ENCODE measurements at places on chromosomes 4 and X.
A peak's percentile ranks its signal among the peaks of the same experiment; 100 is the strongest.

GRCh38 chr4:101014417-101014816 is 332.9 kb downstream of the PPP3CA start:
- H3K4me1 ChIP-seq = peaks cover 47% of the 10 kb centered on the region
- H3K27me3 ChIP-seq = no peaks in the 10 kb centered on the region
- peak overlapping the region; percentile 92 for H3K27ac ChIP-seq

GRCh38 chrX:133053861-133054598 is 42.9 kb downstream of the USP26 start:
- no peak overlapping the region for H3K4me3 ChIP-seq
- H3K4me1 ChIP-seq = no peaks in the 10 kb centered on the region
- H3K27me3 ChIP-seq = peaks cover 11% of the 10 kb centered on the region

DNA sequence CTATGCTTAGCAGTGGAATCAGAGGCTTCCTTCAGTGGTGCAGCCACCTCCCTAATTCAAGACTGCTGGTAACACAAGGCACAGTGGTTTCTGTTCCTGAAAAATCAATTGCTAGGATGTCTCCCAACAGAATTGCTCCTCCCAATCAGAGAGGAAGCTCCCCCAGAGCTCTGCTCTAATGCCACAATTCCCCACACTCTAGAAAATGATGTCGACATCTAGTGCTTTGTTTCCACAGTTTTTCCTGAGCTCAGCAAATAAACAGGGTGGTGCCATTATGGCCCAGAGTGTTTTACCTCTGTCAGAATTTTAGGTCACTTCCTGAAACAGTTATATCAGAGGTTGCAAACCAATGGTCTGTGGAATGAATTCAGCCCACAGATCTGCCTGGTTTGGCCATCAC is 24.7 kb downstream of the TAB3 start:
- peaks cover 7% of the 10 kb centered on the region for H3K36me3 ChIP-seq
- no peaks in the 10 kb centered on the region for H3K4me1 ChIP-seq
- H3K27me3 ChIP-seq = no peaks in the 10 kb centered on the region
- no peak overlapping the region for H3K4me3 ChIP-seq
- no peak for DNase-seq
- no peak overlapping the region for H3K27ac ChIP-seq

DNA sequence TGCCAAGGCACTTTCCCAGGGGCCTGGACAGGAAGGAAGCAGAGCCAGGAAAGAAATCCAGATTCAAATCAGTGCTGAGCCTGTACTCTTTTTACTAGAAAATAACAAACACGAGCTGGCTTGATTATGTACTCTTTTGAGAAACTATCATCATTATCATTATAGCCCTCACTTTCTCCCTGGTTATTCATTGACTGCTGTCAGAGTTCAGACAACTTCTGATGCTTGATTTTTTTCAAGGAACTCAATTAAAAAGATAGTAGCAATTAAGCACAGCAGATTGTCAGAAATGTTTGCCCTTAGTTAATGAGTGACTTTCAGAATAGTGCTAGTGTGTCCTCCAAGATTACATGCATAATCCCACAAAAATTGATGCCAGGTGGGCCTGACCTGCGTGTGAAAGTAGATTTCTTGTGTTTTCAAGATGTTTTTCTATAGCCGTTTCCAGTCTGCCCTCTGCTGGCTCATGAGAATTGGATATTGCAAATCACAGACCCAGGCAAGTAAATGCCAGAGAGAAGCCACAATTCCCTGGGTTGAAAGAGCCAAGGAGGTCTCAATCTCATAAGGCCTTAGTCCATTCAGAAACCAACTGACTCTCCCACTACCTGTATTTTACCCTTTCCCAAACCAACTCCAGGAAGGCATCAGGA is 14.3 kb upstream of the PNPLA4 start:
- peaks cover 16% of the 10 kb centered on the region for H3K27me3 ChIP-seq
- no peaks in the 10 kb centered on the region for H3K36me3 ChIP-seq
- H3K4me3 ChIP-seq = no peak overlapping the region

GRCh38 chrX:117376460-117376859 is 740.1 kb downstream of the KLHL13 start:
- no peaks in the 10 kb centered on the region for H3K27me3 ChIP-seq
- H3K4me3 ChIP-seq = no peak overlapping the region
- no peaks in the 10 kb centered on the region for H3K4me1 ChIP-seq
- no peak overlapping the region for H3K27ac ChIP-seq
- no peak for DNase-seq

- H3K36me3 ChIP-seq = no peaks in the 10 kb centered on the region
- peak overlapping the region; percentile 74 for H3K27ac ChIP-seq
- no peaks in the 10 kb centered on the region for H3K27me3 ChIP-seq
- DNase-seq = no peak
These were observed 2.1 kb downstream of the BRWD3 start for GRCh38 chrX:80807606-80807991.

DNA sequence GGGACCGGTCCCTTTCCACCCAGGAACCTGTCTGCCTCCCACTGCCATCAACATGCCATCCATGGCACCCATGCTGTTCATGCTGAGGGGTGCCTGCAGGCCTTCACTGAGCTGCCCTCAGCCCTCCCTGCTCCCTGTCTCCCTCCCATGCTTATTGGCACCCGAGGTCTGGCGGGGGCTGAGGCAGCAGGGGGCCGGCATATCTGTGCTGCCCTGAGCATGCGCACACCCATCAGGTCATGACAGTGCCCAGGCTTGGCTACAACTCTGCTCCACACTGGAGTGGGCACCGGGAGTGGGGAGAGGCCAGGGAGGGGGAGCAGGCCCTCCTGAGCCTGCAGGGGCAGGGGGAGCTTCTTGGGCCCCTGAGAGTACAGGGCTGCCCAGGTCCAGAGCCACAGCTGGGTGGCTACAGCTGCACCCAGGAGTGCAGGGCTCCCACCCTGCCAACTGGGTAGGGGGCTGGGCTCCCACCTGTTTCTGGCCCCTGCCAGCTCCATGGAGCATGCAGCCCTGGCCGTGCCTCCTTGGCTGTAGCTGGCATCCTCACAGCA is 395.8 kb upstream of the DMD start:
- DNase-seq = peak; percentile 58
- no peaks in the 10 kb centered on the region for H3K4me1 ChIP-seq
- no peak overlapping the region for H3K27ac ChIP-seq
- H3K36me3 ChIP-seq = no peaks in the 10 kb centered on the region
- no peak overlapping the region for H3K4me3 ChIP-seq

DNA sequence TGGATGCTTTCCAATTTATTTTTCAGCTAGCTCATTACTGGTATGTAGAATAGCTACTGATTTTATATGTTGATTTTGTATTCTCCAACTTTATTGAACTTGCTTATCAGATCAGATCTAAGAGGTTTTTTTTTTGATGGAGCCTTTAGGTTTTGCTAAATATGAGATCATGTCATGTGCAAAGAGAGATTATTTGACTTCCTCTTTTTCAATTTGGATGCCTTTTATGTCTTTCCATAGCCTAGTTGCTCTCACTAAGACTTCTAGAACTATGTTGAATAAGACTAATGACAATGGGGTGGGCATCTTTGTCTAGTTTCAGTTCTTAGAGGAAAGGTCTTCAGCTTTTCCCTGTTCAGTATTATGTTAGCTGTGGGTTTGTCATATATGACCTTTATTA is 11.7 kb downstream of the MAGEE1 start:
- no peak for DNase-seq
- H3K36me3 ChIP-seq = peaks cover 23% of the 10 kb centered on the region
- H3K4me3 ChIP-seq = no peak overlapping the region
- peaks cover 11% of the 10 kb centered on the region for H3K27me3 ChIP-seq
- no peak overlapping the region for H3K27ac ChIP-seq

DNA sequence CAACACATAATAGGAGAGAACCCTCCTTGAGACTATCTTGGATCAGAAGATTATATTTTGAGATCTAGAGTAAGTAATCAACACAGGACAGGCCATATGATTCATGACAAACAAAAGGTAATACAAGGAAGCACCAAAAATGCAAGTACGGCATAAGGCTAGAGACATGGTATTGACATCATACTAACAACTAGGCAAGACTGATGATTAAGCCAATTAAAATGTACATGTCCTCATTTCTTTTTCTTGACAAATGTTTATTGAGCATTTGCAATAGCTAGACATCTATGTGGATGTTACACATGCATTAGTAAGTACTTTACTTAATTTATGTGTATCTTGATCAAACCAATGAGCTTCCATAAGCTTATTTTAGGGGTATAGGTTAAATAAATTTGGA is 695.7 kb upstream of the GALNTL6 start:
- no peak for DNase-seq
- no peaks in the 10 kb centered on the region for H3K4me1 ChIP-seq
- peaks cover 10% of the 10 kb centered on the region for H3K36me3 ChIP-seq
- H3K4me3 ChIP-seq = no peak overlapping the region

DNA sequence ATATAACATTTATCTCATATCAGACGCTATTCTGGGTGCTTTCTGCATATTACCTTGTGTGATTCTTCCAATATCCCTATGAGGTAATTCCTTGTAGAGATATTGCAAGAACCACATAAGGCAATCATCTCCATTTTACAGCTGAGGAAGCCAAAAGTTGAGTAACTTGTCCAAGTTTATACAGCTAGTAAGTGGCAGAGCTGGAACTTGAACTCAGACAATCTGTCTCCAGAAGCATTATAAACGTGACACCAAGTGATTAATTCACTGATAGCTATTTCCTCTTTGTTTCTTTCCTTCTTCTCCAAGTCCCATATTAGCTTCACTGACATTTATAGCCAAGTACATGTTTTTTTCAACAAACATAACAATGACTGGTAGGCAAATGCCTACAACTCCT is 7.3 kb downstream of the EMCN start:
- H3K36me3 ChIP-seq = no peaks in the 10 kb centered on the region
- peaks cover 4% of the 10 kb centered on the region for H3K27me3 ChIP-seq
- no peak for DNase-seq

GRCh38 chrX:119677654-119677981 is 15.3 kb downstream of the SEPTIN6 start:
- peak overlapping the region; percentile 89 for H3K27ac ChIP-seq
- no peaks in the 10 kb centered on the region for H3K36me3 ChIP-seq
- H3K4me1 ChIP-seq = peaks cover 35% of the 10 kb centered on the region
- DNase-seq = no peak
- H3K27me3 ChIP-seq = no peaks in the 10 kb centered on the region

GRCh38 chr4:1154523-1155182 is 17.7 kb downstream of the SPON2 start:
- no peaks in the 10 kb centered on the region for H3K36me3 ChIP-seq
- H3K4me3 ChIP-seq = no peak overlapping the region
- H3K4me1 ChIP-seq = no peaks in the 10 kb centered on the region
- no peak overlapping the region for H3K27ac ChIP-seq
- peaks cover 6% of the 10 kb centered on the region for H3K27me3 ChIP-seq

GRCh38 chrX:68203211-68203610 is 230.1 kb downstream of the OPHN1 start:
- DNase-seq = no peak
- peaks cover 10% of the 10 kb centered on the region for H3K27me3 ChIP-seq
- no peak overlapping the region for H3K4me3 ChIP-seq
- no peak overlapping the region for H3K27ac ChIP-seq

GRCh38 chr4:16466581-16466980 is 240.3 kb upstream of the TAPT1 start:
- no peak overlapping the region for H3K4me3 ChIP-seq
- no peak overlapping the region for H3K27ac ChIP-seq
- no peak for DNase-seq
- H3K27me3 ChIP-seq = peaks cover 16% of the 10 kb centered on the region

DNA sequence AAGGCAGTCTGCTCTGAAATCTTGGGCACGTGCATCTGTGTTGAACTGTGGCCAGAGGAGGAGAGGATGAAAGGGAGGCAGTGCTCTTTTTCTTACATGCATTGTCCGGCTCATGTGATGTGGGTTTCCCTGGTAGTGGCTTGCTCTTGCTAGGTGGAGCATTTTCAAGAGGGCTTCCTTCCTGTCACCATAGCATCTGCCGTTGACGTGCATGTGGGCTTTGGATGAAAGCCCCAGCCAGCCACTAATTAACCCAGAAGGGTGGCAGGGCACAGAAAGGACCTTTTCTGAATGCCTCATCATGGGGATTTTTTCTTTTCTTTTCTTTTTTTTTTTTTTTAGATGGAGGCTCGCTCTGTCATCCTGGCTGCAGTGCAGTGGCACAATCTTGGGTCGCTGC is 121.3 kb downstream of the GPR143 start:
- H3K27ac ChIP-seq = peak overlapping the region; percentile 76
- no peaks in the 10 kb centered on the region for H3K36me3 ChIP-seq
- no peaks in the 10 kb centered on the region for H3K27me3 ChIP-seq
- peak; percentile 70 for DNase-seq
- peak overlapping the region; percentile 52 for H3K4me3 ChIP-seq

DNA sequence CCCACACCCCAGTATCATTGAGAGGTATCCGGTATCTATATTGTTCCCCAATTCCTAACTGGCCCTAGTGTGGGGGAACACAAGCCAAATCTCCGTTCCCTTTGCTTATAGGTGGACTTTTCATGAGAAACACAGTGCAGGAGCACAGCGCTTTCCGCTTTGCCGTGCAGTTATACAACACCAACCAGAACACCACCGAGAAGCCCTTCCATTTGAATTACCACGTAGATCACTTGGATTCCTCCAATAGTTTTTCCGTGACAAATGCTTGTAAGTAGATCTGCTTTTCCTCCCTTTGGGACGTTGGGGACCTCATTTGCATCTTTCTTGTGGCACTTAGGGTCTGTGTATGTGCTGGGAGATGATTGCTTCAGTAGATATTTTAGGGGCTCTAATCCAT is 1.6 kb downstream of the GRIA3 start:
- H3K4me3 ChIP-seq = no peak overlapping the region
- no peak for DNase-seq
- H3K27me3 ChIP-seq = peaks cover 50% of the 10 kb centered on the region
- H3K27ac ChIP-seq = no peak overlapping the region
- no peaks in the 10 kb centered on the region for H3K36me3 ChIP-seq

GRCh38 chr4:165668694-165669093 is 204.3 kb upstream of the TLL1 start:
- no peak overlapping the region for H3K27ac ChIP-seq
- no peaks in the 10 kb centered on the region for H3K27me3 ChIP-seq
- DNase-seq = no peak

DNA sequence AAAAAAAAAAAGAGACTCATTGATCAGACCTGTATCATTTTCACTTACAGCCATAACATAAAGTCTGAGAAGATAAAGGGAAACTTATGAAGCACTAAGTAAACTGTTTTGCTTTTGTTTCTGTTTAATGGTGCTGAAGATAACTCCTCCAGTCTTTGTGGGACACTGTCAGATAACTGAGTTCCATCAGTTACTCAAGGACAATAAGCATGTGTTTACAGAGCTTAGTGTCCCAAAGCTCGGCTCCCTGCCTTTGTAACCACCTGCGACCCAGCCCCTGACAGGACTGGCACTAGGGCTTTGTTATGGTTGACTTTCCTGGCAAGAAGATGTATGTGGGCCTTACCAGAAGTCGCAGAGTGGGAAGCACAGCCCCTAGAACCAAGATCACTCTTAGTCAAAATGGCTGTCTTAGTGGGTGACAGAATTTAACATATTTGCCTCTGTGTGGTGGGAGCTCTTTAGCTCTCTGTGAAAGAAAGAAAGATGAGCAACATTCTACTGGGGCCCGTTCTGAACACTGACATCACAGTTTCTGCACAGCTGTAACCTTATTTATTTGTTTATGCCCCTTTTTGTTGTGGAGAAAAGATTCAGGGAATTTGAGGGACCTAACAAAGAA is 68.1 kb downstream of the FNIP2 start:
- H3K27me3 ChIP-seq = no peaks in the 10 kb centered on the region
- peaks cover 21% of the 10 kb centered on the region for H3K4me1 ChIP-seq
- H3K36me3 ChIP-seq = peaks cover 19% of the 10 kb centered on the region
- H3K4me3 ChIP-seq = peak overlapping the region; percentile 36
- H3K27ac ChIP-seq = peak overlapping the region; percentile 62

Data from natural killer cell treated with Interleukin-12 subunit alpha and Interleukin-12 subunit beta and Interleukin-15 and Interleukin-18, amount 100 ng/mL, for 72 hours (primary cell).